ENCODE measurements at places on chromosomes 16 and 17.
A peak's percentile ranks its signal among the peaks of the same experiment; 100 is the strongest.

DNA sequence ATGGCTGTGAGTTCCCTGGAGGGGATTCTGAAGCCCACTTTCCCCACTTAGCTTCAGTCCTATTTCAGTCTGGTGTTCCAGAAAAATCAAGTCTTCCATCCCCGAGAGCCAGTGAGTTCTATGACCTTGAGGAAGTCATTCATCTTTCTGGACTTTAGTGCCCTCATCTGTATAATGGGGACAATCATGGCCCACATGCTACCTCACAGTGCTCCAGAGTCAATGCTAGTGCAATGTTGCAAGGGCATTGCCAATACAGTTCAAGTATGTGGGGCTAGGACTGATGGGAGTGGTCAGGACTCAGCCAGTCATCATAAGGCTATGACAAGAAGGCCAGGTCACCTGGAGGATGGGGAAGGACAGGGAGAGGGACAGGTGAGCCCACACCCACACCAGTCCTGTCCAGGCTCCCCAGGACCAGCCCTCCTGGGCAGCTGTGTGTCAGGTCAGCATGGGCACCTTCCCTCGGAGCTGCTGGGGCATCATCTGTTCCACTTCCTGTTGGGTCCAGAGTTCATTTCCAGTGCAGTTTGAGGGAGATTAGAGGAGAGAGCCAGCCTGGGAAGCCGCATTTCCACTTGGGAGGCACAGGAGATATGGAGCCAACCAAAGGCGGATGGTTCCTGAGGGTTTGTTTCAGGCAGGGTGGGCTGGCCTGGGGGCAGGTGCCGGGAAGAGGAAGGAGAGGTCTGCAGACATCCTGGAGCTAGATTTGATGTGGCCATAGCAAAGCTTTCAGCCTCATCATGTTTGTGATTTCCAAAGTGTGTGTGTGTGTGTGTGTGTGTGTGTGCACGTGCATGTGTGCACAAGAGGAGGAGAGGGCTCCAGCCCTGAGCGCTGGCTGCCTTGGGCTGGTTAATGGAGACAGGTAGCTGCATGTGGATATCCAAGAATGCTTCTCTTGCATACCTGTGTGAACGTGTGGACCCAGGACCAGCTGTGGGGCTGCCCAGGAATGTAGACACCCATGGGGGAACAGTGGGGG is 3.9 kb upstream of the WNT9B start:
- DNase-seq = no peak

DNA sequence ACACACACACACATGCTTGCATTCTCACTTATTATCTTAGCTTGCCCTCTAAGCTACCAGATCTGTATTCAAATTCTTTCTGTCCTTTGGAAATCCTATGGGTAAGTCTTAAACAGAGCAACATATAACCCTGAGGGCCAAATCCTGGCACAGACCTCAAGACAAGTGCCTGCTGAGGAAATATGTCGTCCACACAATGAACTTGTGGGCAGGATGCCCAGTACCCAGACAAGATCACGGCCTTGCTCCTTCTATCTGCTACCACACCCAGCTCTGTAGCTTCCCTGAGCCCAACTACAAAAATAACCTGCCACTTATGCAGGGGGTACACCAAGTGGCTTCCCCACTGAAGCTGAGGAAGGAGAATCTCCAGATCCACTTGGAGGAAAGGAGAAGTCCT is 37.3 kb upstream of the FA2H start:
- no peak for DNase-seq

DNA sequence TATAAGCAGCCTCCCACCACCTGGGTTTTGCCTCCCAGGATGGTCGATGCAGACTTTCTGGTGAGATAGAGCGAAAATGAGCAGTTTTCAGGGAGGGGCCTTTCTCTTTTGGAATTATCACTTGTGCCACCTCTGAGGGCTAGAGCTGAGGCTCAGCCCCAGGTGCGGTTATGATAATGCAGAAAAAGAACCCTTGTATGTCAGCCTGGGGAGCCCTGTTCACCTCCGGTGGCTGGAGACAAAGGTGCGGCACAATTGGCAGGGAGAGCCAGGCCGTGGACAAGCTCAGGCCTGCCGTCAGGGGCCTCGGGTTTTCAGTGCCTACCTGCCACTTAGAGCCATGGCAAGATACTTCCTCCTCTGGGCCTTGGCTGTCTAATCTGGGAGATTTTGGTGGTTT is 4.4 kb downstream of the SCPEP1 start:
- DNase-seq = peak; percentile 73

- DNase-seq = no peak
Observed at GRCh38 chr16:67683767-67684166, 17.2 kb downstream of the C16orf86 start.

GRCh38 chr16:85820604-85821372 is 21.3 kb downstream of the COX4I1 start:
- DNase-seq = no peak

- DNase-seq = no peak
Observed at GRCh38 chr16:67425061-67425460, 5.9 kb upstream of the HSD11B2 start.
